Fibroblast of skin of scalp (primary cell): ENCODE measurements at places on chromosomes 11 and 22.

GRCh38 chr22:20945578-20945934 is 21.5 kb upstream of the AIFM3 start:
- no peak for DNase-seq

GRCh38 chr11:69086152-69087132 is 37.7 kb downstream of the TPCN2 start:
- DNase-seq, result no peak

DNA sequence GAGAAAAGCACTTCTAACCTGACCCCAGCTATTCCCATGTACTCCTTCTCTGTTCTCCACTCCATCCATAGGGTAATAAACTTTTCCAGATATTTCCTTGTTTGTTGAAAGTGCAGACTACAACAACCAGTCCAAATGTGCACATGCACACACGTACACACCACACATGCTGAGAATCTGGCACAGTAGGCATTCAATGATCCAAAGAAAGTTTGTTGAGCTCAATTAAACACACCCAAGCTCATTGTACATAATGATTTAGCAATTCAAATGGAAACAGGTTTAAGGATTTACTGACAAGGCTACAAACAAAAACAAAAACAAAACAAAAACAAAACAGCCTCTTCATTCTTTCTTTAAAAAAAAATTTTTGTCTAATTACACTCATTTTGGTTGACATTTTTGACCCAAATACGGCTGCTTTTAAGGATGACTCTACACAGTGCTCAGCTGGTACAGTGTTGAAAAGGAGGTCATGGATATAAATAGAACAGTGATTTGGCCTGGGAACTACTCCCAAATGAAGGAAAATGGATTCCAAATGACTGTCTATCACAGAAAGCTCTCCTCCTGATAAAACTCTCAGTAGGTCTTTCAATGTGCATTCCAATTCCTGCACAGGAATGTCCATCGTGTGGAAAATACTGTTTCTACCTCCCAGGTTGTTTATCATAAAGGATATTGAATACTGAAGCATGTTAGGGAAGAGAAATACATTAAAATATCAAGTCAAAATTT is 232.2 kb downstream of the GUCY1A2 start:
- peak; percentile 34 for DNase-seq

DNA sequence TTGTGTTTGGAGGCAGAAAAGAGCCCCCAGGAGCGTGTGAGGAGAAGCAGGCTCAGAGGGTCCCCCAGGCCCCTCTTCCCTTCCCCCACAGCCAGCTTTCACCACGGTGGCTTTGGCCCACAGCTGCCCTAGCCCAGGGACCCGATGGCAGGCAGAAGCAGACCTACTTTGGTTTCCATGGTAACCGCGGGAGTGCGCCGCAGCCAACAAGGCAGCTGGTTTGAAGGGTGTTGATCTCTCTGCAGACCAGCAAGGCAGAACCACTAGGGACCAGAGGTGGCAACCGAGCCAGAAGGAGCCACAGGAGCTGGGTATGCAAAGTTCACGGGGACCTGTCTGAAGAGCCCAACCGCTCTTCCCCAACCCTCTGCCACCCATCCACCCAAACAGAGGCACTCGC is 69.4 kb downstream of the BUD13 start:
- DNase-seq, result no peak

GRCh38 chr22:19359554-19360299 is 68.2 kb upstream of the CLTCL1 start:
- DNase-seq, result no peak

DNA sequence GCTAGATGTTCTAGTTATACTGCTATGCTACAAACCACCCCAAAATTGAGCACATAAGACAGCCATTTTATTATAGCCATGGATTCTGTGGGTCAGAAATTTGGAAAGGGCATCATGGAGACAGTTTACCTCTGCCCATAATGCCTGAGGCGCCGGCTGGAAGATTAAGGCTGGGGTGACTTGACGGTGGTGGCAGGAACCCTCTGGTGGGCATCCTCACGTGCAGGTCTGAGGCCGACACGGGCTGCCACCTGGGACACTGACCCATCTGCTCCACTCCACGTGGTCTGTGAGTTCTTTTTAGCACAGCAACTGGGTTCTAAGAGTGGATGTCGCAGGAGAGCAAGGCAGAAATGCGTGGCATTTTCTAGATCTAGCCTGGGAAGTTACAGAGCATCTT is 40.0 kb upstream of the PRDM11 start:
- DNase-seq, result no peak

- no peak for DNase-seq
Observed at GRCh38 chr11:35016916-35017315, 100.5 kb downstream of the PDHX start.

DNA sequence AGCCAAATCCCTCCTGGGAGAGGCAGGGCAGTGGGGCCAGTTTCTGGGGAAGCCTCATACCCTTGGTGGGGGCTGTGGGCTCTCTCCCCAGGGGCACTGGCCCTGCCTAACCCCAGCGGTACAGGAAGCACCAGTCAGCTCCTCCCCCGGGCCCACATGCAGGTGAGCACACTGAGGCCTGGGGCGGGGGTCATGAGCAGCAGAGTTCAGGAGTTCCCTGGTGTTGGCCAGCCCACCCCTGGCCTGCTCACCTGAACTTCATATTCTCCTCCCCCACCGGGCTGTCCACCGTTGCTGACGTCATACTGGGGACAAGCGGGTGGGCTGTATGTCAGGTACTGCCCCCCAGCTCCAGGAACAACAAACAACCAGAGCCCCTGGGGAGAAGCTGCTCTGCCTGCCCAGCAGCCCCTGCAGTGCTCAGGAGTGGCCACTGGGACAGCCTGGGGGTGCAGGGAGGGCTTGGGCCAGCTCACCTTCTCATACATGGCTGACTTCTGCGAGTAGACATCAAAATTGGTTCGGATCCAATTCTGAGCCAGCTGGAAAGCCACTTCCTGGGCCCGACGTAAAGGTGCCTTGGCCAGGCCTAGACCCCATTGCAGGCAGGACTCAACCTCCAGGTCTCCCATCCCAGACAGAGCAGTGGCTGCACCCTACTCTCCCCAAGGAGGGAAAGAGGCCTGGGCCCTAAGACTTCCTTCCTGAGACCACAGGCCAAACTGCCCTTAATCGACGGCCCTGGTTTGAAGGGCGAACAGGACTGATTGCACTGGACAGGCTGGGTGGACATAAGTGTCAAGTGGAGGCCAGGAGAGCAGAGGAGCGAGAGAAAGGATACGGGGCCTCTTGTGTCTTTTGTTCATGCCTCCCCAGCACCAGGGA is 20.8 kb downstream of the TREH start:
- DNase-seq, result no peak

GRCh38 chr11:114230031-114230704 is 66.0 kb upstream of the NNMT start:
- DNase-seq, result no peak

DNA sequence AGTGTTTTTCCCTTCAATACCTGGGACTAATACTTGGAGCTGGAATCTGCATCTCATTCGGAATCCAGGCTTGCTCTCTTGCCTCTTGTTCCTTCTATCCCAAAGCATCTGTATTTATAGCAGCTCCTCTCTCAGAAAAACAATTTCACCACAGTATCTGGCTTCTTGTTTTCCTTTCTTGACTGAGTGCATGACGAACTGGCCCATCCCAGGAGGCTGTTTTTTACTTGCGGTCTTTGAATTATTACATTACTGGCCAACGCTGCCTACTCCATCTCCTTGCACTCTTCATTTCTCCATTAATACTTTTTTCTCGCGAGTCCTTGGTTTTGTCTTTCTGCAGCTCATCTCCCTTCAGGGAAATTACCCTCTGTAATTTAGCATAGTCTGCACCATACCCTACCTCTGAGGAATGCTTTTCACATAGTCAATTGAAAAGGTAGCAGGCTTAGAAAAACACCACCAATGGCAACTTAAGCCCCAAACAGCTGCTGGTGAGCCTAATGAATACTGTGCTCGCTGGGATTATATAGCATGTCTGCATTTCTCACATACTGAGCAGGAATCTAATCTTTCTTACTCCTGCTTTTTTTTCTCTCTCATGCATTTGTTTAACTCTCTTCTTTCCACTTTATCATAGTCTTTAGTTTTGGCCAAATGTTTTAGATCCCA is 277.4 kb upstream of the SESN3 start:
- DNase-seq, result no peak

DNA sequence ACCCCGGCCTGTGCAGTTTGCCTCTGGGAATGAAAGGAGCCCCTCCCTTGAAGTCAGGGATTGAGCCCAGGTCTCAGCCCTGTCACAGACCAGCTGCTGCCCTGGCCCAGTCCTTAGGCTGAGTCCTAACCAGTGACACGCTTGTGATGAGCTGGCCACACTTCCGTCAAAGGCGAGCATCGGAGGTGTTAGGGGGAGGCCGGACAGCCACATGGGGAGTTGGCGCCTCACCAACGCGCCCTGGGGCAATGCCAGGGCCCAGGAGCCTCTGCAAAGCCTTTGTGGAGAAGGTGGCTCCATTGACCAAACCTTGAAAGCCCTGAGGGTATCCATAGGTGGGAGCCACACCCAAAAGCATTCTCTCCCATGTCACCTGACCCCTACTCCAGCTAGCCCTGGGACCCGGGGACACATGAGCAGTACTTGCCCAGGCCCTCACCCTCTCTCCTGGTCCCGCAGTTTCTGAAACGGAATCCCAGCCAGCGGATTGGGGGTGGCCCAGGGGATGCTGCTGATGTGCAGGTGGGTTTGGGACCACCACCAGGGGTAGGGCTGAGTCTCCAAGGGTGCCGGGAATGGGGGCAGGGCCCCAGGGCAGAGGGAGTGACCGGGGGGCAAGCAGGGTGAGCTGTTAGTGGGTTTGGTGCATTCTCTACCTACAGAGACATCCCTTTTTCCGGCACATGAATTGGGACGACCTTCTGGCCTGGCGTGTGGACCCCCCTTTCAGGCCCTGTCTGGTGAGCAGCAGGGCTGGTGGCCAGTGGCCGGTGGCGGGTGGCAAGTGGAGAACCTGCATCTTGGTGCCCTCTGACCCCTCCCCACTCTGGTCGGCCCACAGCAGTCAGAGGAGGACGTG is 3.7 kb downstream of the PTPRCAP start:
- no peak for DNase-seq

DNA sequence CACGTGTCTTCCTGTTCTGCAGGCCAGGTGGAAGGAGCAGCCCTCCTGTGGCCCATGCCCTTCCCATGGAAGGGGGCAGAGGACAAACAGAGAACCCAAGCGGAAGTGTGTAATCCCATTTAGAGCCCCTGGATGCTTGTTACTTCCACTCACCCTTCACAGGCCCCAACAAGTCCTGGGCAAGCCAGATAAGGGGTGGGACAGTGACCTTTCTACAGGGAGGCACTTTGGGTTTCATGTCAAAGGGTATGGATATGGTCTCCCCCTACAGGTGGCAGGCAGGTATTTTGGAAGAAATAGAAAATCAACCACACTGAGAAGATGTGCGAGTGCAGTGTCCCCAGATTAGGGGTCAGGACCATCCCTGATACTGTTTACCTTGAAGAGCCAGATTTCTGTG is 11.4 kb downstream of the MPEG1 start:
- DNase-seq, result no peak

DNA sequence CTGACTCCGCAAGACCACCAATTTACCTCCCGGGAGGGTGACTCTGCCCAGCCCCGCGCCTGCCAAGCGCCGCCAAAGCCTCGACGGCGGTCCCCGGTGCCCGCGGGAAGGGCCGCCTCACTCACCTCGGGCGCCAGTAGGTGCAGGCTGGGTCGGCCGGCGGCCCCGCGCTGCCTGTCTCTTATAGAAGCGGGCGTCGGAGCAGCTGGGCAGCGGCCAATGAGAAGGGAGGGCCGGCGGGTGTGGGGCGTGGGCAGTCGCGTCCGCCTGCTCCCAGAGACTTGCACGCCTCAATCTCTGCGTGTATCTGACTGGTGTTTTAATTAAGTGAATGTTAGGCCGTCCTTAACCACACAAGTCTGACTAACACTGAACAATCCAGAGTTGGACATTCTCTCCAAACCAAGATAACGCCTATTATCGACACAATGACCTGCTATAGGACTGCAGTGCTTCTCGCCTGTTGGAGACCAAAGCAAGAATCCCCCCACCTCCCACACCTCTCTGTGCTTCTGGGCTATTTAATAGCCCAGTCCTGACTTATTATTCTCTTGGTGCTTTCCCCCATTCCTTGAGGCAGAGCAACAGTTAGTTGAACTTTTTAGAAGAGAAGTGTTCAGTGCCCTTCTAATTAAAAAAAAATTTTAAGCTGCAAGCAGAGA is at the start of gene TPH1:
TPH1 (minus strand) TSS at position 154 of the 662 bp plus-strand sequence. CDS start 5,507 bp downstream, outside the sequence.
- no peak for DNase-seq
